Stimulated activated CD4-positive, alpha-beta T cell treated with anti-CD3 and anti-CD28 coated beads, Interleukin-15, amount 100 ng/mL, for 24 hours (primary cell): ENCODE measurements at places on chromosomes 4 and X.

DNA sequence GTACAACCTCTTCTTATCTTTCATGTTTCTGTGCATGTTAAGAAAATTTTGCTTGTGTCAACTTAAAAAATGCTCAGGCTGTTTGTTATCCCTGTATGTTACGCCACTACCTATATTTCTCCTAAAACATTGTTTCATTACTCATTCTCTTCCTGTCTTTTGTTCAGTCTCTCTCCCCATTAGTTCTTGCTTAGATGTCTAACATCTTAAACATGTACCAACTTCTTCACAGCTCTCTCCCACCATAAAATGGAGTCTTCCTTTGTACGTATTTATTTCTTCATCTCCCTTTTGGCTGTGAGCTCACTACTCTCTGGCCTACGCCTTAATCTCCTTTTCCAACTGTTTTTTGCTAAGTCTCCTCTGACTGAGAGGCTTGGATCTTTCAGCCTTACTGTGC, 36.4 kb downstream of the PCDH7 start:
- no peak for DNase-seq

GRCh38 chr4:125131891-125132680, 182.7 kb upstream of the FAT4 start:
- DNase-seq: no peak

- DNase-seq: no peak
These were observed 24.2 kb upstream of the PGRMC2 start for GRCh38 chr4:128311659-128312403.

DNA sequence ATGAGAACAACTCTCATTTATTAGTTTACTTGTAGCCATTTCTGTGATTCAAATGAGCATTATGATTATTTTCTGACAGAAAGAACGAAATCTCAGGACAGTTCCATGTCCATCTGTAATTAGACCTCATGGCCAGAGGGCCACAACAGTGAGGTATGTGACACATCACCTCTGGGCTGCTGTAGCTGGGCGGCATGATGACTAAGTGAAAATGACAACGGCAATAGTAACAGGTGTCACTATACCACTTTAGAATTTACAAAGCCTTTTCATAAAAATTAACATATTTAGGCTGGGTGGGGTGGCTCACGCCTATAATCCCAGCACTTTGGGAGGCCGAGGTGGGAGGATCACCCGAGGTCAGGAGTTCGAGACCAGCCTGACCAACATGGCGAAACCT, 252.6 kb downstream of the CBR4 start:
- no peak for DNase-seq

GRCh38 chr4:181189751-181190150, 1053.5 kb upstream of the TENM3 start:
- DNase-seq: no peak

GRCh38 chr4:89303177-89303576, 4.4 kb downstream of the GPRIN3 start:
- DNase-seq: peak; percentile 61

- DNase-seq: no peak
These were observed 15.7 kb downstream of the CFAP99 start for GRCh38 chr4:2434420-2434819.

GRCh38 chrX:12282991-12283390, 144.7 kb downstream of the FRMPD4 start:
- no peak for DNase-seq

DNA sequence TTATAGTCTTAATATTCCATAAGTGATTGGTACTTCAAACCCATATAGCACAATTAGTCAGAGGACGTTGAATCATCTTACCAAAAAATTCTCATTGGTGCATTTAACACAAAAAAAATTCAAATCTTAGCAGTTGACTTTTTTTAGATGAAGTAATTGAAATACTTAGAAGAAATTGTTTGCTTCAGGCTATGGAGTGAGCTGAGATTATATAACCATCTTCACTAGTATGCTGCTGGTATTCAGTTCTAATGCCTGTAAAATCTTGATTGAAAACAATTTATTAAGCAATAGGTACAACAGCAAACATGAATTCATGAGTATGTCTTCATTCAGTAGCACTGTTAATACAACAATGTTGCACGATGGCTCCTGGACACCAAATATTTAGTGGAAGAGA, 250.0 kb downstream of the GPM6A start:
- DNase-seq: no peak

DNA sequence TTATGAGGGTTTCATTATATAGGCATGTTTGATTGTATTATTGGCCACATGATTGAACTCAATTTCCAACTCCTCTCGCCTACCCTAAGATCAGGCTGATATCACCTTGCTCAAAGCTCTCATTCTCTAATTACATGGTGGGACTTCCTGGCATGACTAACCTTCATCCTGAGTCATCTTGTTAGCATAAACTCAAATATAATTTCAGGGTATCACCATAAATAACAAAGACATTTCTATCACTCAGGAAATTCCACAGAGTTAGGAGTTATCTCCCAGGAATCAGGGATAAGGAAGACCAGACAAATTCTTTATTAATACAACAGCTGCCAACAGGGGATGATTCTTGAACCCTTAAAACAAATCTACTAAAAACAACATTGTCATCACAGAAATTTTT, 90.7 kb downstream of the NDST3 start:
- no peak for DNase-seq

- no peak for DNase-seq
These were observed 288.8 kb downstream of the CENPC start for GRCh38 chr4:67256388-67257043.

- no peak for DNase-seq
These were observed 137.5 kb downstream of the ZNF674 start for GRCh38 chrX:46407753-46408130.

GRCh38 chr4:173835903-173836302, 305.9 kb upstream of the HAND2 start:
- DNase-seq: no peak

GRCh38 chr4:20252656-20253282, 1.1 kb downstream of the SLIT2 start:
- DNase-seq: peak; percentile 4

- DNase-seq: no peak
These were observed 61.6 kb upstream of the TMEM33 start for GRCh38 chr4:41873380-41874295.

DNA sequence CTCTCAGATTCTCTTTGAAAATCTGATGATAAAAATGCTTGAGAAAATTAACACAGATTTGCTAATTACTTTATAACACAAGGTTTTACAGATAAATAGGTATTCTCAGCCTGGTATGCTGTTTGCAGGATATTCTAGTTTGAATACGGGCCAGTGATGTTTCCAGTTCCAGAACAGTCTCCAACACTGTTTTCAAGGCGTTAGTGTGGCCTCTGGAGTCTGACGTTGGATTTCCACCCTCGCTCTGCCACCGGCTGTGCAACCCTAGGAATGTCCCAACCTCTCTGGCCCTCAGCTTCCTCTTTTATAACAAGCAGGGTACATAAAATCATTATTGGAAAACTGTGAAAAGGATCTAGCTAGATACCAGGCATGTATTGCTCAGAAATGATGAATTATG, 23.8 kb upstream of the CYP4V2 start:
- DNase-seq: no peak

GRCh38 chr4:3819210-3819919, 53.2 kb downstream of the ADRA2C start:
- DNase-seq: no peak

- DNase-seq: no peak
These were observed 393.2 kb upstream of the HS3ST1 start for GRCh38 chr4:11821772-11822430.

DNA sequence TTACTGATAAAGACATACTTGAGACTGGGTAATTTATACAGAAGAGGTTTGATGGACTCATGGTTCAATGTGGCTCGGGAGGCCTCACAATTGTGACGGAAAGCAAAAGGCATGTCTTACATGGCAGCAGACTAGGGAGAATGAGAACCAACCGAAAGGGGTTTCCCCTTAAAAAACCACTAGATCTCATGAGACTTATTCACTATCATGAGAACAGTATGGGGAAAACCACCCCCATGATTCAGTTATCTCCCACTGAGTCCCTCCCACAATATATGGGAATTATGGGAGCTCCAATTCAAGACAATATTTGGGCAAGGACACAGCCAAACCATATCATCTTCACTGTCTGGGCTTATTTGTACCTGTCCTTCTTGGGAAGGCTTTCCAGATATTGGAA, 22.8 kb upstream of the MUC7 start:
- no peak for DNase-seq

GRCh38 chr4:168549143-168549542, 52.3 kb downstream of the PALLD start:
- DNase-seq: no peak

DNA sequence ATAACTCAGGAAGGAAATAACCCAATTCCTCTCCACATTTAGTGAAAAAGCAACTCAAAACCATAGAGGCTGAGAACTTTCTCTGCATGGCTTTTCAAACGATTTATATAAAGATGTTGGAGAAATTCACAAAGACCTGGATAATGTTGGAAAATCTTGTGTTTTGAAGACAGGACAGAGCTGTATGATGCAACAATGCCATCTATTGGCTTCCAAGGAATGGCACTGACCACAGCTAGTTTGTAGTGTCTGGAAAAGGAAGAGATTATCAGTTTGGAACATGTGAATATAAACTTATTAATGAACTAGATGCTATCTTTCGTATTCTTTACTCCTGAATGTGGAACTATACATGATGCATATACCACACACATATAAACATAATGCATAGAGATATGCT, 503.6 kb downstream of the IL1RAPL1 start:
- DNase-seq: no peak

- DNase-seq: no peak
These were observed 35.4 kb downstream of the DCHS2 start for GRCh38 chr4:154456240-154456639.

- DNase-seq: no peak
These were observed 631 bp upstream of the BMX start for GRCh38 chrX:15499976-15500375.
